ENCODE measurements at places on chromosomes 11 and 22.

DNA sequence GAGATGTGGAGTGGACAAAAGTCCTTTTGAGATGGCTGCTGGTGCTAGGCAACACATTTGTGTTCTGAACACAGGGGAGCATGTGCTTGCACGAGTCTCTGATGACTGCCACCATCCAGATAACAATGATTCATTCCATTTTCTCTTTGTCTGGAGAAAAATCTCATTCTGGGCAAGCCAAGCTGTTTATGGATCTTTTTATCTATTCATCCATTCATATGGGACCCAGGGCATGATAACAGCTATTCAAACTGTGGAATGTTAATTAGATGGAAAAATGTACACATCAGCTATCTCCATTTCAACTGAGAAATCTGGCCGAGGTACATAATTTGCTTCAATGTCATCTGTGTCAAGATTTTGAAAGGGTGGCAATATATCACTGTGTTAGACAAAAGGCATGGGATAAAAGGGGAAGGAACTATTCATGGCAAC is 117.5 kb upstream of the ZBED5 start:
- no peak for DNase-seq

DNA sequence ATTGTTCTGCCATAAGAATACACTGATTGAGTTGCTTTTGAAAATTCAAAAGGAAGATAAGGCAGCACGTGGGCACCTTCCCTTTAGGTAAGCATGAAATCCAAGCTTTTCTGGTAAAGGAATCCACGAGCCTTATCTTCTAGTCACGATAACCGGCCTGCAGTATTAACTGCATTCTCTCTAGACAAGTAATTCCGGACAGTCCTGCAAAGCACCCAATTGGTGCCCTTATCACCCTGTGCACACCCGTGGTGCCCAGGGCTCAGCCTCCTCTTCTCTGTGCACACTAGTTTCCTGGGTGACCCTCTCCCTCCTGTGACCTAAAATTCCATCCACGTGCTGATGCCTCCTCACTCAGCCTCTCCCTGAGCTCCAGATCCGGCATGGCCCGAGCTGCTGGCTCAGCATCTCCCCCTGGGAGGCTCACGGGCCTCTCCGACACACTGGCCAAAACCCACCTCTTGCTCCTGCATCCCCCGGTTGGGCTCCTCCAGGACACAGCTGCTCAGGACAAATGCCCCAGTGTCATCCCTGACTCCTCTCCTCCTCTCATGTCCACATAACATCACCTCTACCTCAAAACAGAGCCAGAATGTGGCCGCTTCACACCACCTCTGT is 63.7 kb downstream of the PACSIN2 start:
- DNase-seq = no peak

- DNase-seq = no peak
Observed at GRCh38 chr22:27482402-27482801, 319.2 kb downstream of the MN1 start.

DNA sequence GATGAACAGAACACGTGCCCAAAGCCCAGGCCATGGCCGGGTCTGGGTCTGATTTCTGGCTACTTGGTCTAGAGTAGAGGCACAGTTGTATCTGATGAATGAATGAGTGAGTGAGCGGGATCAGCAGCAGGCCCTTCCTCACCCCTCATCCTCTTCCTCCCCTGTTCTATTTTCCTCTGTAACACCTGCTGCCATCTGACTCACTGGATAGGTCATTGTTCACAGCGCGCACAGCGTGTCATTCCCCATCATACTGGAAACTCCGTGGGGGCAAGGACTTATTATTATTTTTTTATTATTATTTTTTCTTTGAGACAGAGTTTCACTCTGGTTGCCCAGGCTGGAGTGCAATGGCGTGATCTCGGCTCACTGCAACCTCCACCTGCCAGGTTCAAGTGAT is 13.9 kb downstream of the NCF4 start:
- DNase-seq = no peak

- DNase-seq = peak; percentile 16
Observed at GRCh38 chr11:122754553-122755322, 83.6 kb upstream of the CRTAM start.

DNA sequence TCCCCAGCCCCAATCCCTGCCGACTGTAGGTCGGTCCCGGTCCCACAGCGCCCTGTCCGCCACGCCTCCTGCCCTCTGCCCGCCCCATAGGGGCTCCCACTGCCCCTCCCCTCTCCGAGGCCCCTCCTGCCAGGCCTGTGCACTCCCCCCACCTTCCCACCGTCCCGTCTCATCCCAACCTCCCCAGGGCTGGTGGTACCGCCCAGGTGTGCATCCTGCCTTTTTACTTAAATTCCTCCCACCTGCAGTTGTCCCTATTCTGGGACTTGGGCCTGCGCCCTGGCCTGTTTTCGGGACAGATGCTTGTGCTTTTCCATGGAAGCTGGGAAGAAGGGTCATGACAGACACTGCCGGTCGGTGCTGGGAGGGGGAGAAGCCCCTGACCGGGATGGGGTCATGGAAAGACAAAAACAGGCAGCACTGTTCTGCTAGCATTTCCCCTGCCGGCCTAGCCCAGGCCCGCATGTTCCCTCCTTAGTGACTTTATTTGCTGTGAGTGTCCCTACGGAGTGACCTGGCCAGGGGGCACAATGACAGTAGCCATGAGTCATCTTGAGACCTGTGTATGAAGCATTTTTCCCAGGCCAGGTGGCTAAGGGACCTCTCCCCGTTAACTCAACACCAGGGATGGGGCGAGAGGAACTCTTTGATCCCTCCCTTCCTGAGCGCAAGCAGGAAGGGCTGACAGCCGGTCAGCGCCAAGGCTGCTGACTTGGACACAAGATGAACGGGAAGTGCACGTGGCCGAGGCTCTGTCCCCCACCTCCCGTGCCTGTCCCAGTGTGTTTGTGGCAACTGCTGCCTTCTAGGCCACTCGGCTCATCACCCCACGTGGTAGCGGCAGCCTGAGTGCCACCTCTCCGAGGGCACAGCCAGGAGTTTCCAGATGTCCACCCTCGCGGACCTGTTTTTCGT is 7.1 kb downstream of the TBX1 start:
- DNase-seq = no peak

DNA sequence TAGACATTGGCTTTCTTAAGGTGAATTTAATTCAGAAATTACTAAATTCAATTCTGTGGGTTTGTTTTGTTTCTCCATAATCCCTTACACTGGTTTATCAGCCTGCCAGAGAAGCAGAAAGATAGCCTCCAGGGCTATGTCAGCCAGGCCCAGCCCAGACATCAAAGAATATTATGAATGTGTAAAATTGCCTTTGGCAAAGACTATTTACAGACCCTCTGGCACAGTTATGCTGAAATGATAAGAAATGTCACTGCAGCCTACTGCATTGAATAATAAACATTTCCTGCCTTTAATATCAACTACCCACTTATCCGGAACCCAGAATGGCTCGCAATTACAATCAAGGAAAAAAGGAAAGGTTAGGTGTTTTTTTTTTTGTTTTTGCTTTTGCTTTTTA is 562.5 kb upstream of the LRRC4C start:
- no peak for DNase-seq

- no peak for DNase-seq
Observed at GRCh38 chr11:125305345-125305744, 140.8 kb downstream of the PKNOX2 start.

- DNase-seq = no peak
Observed at GRCh38 chr11:37657645-37658044, 1059.6 kb upstream of the RAG2 start.

DNA sequence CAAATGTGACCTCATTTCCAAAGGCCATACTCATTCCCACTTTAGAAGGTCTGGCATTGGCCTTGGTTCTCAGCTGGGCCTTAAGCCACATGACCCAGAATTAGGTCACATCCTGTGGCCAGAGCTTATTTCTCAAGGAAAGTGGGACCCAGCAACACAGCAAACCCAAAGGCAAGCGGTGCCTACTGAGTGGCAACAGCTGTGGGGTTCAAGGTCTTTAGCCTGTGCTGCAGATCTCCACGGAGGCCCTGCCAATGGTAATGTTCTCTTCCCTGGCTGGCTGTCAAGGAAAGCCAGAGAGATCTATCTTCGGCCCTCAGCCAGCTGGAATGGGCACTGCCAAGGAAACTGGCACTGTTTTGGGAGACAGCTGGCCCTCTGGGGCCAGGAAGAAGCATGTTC is 41.5 kb upstream of the TP53I11 start:
- DNase-seq = no peak

DNA sequence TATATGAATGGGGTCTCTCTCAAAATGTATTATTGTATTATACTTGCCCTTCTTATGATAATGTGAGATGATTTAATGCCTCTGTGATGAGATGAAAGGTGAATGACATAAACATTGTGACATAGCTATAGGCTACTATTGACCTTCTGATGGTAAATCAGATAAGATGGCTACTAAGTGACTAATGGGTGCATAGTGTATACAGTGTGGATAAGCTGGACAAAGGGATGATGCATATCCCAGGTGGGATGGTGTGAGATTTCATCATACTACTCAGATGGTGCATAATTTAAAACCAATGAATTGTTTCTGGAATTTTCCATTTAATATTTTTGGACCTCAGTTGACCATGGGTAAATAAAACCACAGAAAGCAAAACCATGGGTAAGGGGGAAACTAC is 243.5 kb downstream of the SBF2 start:
- DNase-seq = no peak

Data from left colon (tissue), 2 donors.